ENCODE measurements at places on chromosomes 11 and 22.

DNA sequence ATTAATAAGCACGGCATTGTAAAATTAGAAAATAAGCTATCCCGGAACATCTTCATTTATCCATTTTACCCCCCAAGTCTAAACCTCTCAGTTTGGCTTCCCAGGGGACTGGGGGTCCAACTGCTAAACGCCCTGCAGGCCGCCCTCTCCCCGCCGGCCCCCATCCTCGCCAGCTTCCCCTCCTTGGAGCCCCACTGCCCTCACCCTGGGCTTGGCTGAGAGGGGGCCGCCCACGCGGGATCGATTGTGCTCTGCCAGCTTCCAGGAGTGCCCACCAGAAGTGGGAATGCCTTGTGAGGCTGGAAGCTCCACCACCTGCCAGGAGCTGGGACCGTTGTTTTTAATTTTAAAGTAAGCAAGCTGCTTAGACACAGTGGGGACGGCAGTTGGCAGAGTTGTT is 353.5 kb downstream of the TBC1D22A start:
- H3K27ac ChIP-seq, result no peak overlapping the region
- H3K27me3 ChIP-seq, result no peaks in the 10 kb centered on the region
- no peaks in the 10 kb centered on the region for H3K36me3 ChIP-seq
- no peak overlapping the region for H3K4me3 ChIP-seq

GRCh38 chr22:27808451-27809225 is 7.1 kb upstream of the MN1 start:
- no peak overlapping the region for H3K4me3 ChIP-seq
- peaks cover 2% of the 10 kb centered on the region for H3K4me1 ChIP-seq
- H3K36me3 ChIP-seq, result no peaks in the 10 kb centered on the region
- H3K27ac ChIP-seq, result no peak overlapping the region

DNA sequence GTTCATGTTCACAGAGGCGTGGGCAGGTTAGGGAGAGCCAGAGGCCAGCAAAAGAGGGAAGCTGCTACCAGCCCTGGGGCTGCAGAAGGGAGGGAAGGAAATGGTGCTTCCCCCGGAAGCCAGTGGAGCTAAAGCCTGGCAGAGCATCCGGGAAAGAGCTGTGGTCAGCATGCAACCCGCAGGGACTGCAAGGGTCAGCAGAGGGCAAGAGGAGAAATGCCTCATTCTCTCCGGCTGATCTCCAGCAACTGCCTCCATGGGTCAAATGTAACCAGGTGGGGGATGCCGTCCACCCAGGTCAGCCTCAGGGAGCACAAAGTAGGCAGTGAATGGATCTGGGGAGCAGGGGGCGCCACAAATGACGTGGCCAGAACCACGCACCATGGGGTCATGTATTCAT is 36.9 kb upstream of the PRR5 start:
- peak overlapping the region; percentile 83 for H3K27ac ChIP-seq
- H3K4me1 ChIP-seq, result peaks cover 66% of the 10 kb centered on the region
- no peak for DNase-seq
- peaks cover 2% of the 10 kb centered on the region for H3K36me3 ChIP-seq

DNA sequence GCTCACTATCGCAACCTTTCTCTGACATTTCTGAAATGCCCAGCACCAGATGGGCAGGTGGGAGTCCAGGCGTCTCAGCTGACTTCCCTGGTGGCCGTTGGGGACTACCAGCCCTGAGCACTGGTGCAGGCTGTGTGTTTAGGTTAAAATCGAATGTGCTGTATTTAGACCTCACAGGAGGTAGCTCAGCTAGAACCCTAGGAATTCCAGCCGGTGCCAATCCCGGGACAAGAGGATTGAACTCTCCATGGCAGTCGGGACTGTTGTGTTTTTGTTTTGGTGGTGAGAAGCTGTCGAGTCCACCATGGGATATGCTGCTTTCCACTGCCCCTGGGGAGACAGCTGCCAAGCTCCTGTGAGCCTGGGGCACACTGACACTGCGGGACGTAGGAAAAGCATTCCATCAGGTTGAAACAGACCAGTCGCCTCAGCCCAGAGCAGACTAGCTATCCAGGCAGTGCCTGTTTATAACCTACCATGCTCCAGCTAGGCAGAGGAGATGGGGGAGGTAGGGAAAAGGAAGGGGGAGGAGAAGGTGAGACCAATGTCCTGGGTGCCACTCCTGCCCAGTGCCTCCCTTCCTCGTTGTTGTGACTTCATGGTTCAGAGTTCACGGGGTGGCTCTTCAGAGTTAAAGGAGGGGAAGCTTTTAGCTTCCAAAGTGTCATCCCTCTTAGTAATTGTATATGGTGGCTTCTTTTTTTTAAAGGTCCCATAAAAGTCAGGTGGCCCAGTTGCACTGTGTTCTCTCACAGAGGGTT is 53.0 kb downstream of the MICAL2 start:
- no peaks in the 10 kb centered on the region for H3K27me3 ChIP-seq
- no peak for DNase-seq
- H3K4me3 ChIP-seq, result no peak overlapping the region

- H3K27ac ChIP-seq, result peak overlapping the region; percentile 60
- no peaks in the 10 kb centered on the region for H3K27me3 ChIP-seq
- H3K36me3 ChIP-seq, result peaks cover 29% of the 10 kb centered on the region
These were observed 105.2 kb upstream of the RRM1 start for GRCh38 chr11:3989276-3989920.

DNA sequence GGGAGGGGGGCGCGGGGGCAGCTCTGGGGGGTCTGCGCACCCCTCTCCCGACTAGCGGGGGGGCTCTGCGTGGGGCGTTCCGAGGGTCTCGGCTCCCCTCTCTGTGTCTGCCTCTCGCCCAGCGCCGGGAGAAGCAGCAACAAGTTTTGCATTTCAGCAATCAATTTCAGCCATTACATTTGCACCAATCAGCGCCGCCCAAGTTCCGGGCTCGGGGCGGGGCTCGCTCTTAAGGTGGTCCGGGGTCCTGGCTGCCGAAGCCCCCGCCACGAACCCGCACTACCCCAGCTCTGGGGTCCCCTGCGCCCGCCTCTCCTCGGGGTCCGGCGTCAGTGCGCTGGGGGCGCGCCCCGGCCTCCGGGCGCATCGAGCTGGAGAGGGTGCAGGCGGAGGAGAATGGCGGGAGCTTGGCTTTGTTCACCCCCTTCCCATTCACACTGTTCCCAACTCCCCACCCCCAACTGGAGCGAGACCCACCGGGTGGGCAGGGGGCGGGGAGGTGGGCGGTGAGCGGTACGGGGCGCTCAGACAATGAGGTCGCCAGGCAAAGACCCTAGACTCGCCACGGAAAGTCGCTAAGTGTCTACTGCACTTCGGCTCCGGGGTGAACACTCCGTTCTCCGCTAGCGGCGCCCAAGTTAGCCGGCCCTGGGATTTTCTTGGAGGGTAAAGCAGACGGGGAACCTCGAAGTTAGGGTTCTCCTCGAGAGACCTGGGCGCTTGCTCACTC is at the start of gene MN1:
Gene MN1 (minus strand): TSS at position 141 of the 730 bp plus-strand sequence. CDS start 1,213 bp downstream, outside the sequence.
- DNase-seq, result peak; percentile 64
- H3K36me3 ChIP-seq, result no peaks in the 10 kb centered on the region
- H3K4me3 ChIP-seq, result peak within 1 kb of the TSS; percentile 75
- peaks cover 15% of the 10 kb centered on the region for H3K4me1 ChIP-seq

GRCh38 chr22:20905415-20906386 is 11.5 kb upstream of the CRKL start:
- no peak for DNase-seq
- H3K36me3 ChIP-seq, result no peaks in the 10 kb centered on the region
- H3K4me3 ChIP-seq, result no peak overlapping the region
- peaks cover 31% of the 10 kb centered on the region for H3K27me3 ChIP-seq
- H3K4me1 ChIP-seq, result peaks cover 8% of the 10 kb centered on the region

- H3K27me3 ChIP-seq, result no peaks in the 10 kb centered on the region
- H3K4me1 ChIP-seq, result no peaks in the 10 kb centered on the region
- no peak for DNase-seq
- H3K27ac ChIP-seq, result no peak overlapping the region
These were observed 97.9 kb downstream of the RRAS2 start for GRCh38 chr11:14261066-14261465.

DNA sequence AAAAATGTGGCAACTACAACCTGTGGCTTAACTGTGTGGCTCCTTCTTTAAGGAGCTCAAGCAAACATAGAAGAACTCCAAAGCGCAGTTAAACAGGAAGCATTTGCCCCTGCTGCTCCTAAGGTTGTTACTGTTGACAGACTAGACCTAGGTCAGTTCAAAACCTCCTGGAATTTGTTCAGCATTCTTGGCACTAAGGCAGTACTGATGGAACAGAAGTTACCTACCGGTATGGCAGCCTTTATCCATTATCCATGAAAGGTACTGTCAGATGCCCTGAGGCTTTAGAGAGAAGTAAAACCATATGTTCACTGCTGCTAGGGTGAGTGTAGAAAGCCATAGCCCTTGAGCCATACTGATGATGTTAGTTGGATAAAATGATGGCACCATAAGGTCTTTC is 916.5 kb upstream of the FAT3 start:
- H3K4me1 ChIP-seq, result no peaks in the 10 kb centered on the region
- no peaks in the 10 kb centered on the region for H3K27me3 ChIP-seq
- H3K36me3 ChIP-seq, result no peaks in the 10 kb centered on the region

DNA sequence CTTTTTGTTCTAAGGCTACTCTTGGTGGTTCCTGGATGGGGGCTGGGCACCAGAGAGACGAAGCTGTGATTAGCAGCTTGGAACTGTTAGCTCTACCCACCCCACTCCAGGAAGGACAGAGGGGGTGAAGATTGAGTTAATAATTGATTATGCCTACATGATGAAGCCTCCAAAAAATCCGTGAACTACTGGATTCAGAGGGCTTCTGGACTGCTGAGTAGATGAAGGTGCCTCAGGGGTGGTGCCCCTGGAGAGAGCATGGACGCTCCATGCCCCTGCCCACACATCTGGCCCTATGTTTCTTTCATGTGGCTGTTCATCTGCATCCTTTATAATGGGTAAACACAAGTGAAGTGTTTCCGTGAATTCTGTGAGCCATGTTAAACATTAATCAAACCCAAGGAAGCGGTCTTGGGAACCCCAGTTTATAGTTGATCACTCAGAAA is 47.3 kb upstream of the CYP2D6 start:
- no peak for DNase-seq
- H3K27me3 ChIP-seq, result no peaks in the 10 kb centered on the region
- H3K4me3 ChIP-seq, result no peak overlapping the region
- H3K27ac ChIP-seq, result no peak overlapping the region

GRCh38 chr11:59967677-59968394 is 4.0 kb downstream of the OOSP4A start:
- H3K27ac ChIP-seq, result no peak overlapping the region
- no peaks in the 10 kb centered on the region for H3K4me1 ChIP-seq
- no peaks in the 10 kb centered on the region for H3K27me3 ChIP-seq
- H3K4me3 ChIP-seq, result no peak overlapping the region
- DNase-seq, result no peak
- H3K36me3 ChIP-seq, result no peaks in the 10 kb centered on the region

GRCh38 chr11:132046288-132046865 is 676.0 kb downstream of the NTM start:
- no peak for DNase-seq
- no peak overlapping the region for H3K4me3 ChIP-seq
- no peaks in the 10 kb centered on the region for H3K27me3 ChIP-seq
- H3K27ac ChIP-seq, result no peak overlapping the region
- H3K36me3 ChIP-seq, result no peaks in the 10 kb centered on the region

- H3K36me3 ChIP-seq, result no peaks in the 10 kb centered on the region
- H3K27me3 ChIP-seq, result peaks cover 4% of the 10 kb centered on the region
- no peaks in the 10 kb centered on the region for H3K4me1 ChIP-seq
- H3K4me3 ChIP-seq, result no peak overlapping the region
These were observed 127.1 kb upstream of the OR9Q1 start for GRCh38 chr11:57896361-57897145.

GRCh38 chr11:110712659-110713448 is 617 bp upstream of the ARHGAP20 start:
- DNase-seq, result peak; percentile 18
- peak overlapping the region; percentile 40 for H3K4me3 ChIP-seq
- H3K27me3 ChIP-seq, result peaks cover 53% of the 10 kb centered on the region
- no peaks in the 10 kb centered on the region for H3K36me3 ChIP-seq
- peaks cover 15% of the 10 kb centered on the region for H3K4me1 ChIP-seq
- H3K27ac ChIP-seq, result no peak overlapping the region

GRCh38 chr11:13033760-13034533 is 24.8 kb downstream of the RASSF10 start:
- no peak overlapping the region for H3K27ac ChIP-seq
- no peak for DNase-seq
- no peaks in the 10 kb centered on the region for H3K4me1 ChIP-seq
- no peak overlapping the region for H3K4me3 ChIP-seq
- H3K27me3 ChIP-seq, result peaks cover 7% of the 10 kb centered on the region
- no peaks in the 10 kb centered on the region for H3K36me3 ChIP-seq

GRCh38 chr11:87215236-87215635 is 177.5 kb downstream of the TMEM135 start:
- no peaks in the 10 kb centered on the region for H3K27me3 ChIP-seq
- H3K27ac ChIP-seq, result no peak overlapping the region
- H3K36me3 ChIP-seq, result no peaks in the 10 kb centered on the region
- no peak overlapping the region for H3K4me3 ChIP-seq

GRCh38 chr22:50471197-50471847 is 3.5 kb downstream of the SBF1 start:
- peak overlapping the region; percentile 69 for H3K4me3 ChIP-seq
- H3K27ac ChIP-seq, result peak overlapping the region; percentile 95
- H3K27me3 ChIP-seq, result no peaks in the 10 kb centered on the region
- peaks cover 78% of the 10 kb centered on the region for H3K4me1 ChIP-seq
- peaks cover 25% of the 10 kb centered on the region for H3K36me3 ChIP-seq

DNA sequence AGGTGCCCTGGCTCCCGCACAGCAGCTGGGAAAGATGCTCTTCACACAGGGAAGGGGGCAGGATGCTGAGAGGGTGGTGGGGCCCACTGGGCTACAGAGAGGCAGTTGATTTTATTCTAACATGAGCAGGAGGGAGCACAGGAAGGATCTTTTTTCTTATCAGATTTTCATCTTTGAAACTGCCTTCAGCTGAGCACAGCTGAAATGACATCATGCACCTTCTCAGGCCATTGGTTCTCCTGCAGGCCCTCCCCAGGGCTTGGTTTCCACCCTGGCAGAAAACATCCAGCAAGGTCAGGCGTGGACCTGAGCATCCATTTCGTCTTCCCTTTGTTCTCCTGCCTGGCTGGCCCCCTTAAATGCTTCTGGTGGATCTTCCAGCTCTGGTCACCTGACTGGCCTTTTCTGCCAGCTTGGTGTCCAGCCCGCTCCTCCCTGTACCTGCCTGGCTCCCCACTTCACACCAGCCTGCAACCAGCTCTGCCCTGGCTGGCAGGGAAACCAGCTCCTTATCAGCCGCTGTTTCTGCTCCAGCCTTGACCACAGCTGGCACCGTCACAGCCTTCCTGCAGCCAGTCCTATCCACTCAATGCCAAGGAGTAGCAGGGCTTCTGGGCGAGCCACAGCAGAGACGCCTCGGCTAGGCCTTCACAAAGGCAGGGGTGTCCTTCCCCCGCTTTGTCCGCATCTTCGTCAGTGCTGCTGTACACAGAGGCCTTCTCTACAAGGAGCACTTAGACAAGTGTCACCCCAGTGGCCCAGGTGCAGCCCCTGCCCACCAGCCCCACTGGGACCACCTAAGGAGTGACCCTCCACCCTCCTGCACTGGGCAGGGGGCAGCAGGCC is 36.5 kb downstream of the TOM1 start:
- peaks cover 29% of the 10 kb centered on the region for H3K4me1 ChIP-seq
- peak; percentile 34 for DNase-seq
- H3K4me3 ChIP-seq, result no peak overlapping the region
- no peaks in the 10 kb centered on the region for H3K27me3 ChIP-seq
- H3K36me3 ChIP-seq, result peaks cover 32% of the 10 kb centered on the region
- H3K27ac ChIP-seq, result peak overlapping the region; percentile 74

Data from activated naive CD4-positive, alpha-beta T cell treated with anti-CD3 and anti-CD28 coated beads, Interleukin-2, amount 10 ng/mL, durations not matched to agents 7 days and 5 days (primary cell).